Fibroblast of lung (primary cell): ENCODE measurements at places on chromosomes 12 and 14.

- no peak for DNase-seq
Observed at GRCh38 chr14:39122330-39123138, 8.4 kb downstream of the GEMIN2 start.

DNA sequence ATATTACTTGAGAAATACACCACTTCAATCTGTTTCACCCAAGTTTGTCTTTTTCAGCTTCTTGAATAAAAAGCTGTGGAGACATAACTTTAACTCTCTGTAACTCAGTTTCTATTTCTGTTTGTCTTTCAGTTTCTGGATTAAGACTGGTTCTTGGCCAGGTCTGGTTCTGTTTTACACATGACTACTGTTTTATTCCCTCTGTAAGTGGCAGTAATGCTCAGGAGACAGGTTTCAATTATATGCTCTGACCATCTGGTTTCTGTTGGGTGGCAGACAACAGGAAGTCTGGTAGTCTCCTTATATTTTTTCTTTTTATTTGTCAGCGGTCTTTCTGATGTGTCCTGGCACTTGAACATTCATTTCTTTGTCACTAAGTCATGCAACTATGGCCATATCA is 102.9 kb downstream of the RPS29 start:
- no peak for DNase-seq

- no peak for DNase-seq
Observed at GRCh38 chr14:95261616-95262510, 57.8 kb downstream of the CLMN start.

DNA sequence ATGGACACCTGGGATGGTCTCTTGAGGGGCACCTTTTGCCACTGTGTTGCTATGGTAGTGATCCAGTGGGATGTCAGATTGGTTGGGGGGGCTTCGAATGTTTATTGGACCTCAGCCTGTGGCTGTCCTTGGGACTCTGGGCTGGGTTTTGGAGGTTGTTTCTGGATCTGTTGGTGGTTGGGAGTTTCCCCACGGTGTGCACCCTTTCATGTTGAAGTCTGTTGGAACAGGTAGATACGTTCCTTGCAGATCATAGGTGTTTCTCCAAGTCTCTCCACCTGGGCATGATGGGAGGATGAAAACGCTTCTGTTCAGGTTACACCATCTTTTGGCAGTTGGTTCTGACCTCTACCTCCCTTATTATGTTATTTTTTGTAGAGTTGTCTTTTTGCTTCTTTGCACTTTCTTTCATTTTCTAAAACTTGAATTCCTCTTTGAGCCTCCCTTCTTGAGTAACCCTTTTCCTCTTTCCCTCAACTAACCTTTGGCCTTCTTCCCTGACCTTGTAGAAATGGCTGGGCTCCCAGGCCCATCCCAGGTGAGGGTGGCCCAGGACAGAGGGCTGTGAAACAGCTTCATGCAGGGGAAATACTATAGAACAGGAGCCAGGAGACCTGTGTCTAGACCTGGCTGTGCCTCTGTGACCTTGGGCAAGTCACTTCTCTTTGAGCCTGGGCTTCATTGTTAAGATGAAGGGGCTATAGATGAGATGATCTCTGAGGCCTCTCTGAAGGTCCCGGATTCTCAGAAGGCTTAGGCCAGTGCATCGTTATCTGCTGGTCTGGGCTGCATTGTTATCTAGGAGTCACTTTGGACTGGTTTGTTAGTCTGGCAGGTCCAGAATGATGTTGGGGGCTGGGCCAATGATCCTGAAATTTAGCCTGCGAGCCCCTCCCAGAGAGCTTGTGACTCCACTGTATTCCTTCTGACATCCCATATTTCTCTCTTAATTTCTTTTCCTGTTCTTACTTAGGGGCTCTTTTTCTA is 2.0 kb downstream of the ATN1 start:
- DNase-seq: no peak
